ENCODE measurements at places on chromosomes 11 and 22. TPM values are rescaled to one million over a fixed set of nuclear protein-coding genes. Genes with fewer than 3 reads are reported as not detected.

DNA sequence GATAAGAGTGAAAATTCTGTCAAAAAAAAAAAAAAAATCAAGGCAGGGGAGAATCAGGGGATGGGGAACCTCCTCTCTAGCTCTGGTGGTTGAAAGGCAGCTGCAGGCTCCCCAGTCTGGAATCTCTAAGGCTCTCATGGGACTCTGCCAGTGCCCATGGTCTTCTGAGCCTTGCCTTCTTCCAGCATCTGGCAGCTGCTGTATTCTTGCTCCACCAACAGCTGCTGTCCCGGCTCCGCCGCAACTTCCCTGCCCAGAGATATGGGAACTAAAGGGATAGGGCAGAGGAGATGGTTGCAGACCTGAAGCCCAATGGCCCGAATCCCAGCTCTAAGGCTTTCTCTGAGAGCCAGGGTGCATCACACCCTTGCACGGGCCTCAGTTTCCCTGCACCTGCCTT is 49.5 kb upstream of the PHF21B start:
- no peak for DNase-seq

DNA sequence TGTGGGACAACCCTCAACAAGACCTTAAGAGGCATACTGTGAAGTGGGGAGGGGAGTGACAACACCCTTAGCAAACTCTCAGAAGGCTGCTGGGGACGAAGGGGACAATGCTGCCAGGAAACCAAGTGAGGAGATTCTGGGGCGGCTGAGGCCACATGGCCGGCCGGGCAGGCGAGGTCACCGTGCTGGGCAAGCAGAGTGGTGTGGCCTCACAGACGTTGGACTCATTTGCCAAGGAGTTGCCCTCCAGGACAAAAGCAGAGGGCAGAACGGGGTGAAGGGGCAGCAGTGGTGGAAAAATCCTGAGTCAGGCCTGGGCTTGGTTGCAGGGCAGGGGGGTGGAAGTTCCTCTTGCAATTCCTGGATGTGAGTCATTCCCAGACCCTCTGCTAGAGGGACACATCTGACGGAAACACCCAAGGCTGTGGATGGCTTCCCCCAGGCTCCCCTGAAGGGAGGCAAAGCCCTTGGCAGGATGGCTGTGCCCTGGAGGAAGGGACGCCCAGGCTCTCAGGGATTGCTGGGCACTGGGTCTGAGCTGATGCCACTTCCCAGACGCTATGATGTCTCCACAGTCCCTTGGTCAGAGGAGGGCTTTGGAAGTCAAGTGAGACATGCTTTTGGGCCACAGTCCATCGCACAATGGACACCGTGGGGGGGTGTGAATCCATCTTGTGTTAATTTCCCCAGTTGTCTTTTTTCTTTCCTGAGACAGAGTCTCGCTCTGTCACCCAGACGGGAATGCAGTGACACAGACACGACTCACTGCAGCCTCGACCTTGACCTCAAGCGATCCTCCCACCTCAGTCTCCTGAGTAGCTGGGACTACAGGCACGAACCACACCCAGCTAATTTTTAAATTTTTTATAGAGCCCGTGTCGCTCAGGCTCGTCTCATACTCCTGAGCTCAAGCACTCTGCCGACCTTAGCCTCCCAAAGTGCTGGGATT is 16.2 kb upstream of the SHANK3 start:
- peak; percentile 86 for DNase-seq

DNA sequence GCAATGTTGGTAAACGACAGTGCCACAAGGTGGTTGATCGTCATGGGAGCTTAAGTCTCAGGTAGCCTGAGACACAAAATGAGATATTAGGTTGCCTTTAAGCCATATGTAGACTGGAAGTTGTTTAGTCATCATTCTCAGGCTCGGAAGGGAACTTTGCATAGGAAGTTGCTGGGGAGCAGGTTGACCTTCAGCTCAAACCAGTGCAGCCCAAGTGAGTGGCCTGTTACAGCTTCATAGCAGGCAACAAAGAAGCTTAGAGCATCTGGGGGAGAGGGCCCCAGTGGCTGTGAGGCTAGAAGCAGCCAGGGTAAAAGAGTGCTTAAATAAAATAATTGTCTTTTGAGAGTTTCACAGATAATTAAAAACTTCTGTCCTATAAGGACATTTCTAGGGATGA is 404.0 kb downstream of the GUCY1A2 start:
- DNase-seq: no peak

DNA sequence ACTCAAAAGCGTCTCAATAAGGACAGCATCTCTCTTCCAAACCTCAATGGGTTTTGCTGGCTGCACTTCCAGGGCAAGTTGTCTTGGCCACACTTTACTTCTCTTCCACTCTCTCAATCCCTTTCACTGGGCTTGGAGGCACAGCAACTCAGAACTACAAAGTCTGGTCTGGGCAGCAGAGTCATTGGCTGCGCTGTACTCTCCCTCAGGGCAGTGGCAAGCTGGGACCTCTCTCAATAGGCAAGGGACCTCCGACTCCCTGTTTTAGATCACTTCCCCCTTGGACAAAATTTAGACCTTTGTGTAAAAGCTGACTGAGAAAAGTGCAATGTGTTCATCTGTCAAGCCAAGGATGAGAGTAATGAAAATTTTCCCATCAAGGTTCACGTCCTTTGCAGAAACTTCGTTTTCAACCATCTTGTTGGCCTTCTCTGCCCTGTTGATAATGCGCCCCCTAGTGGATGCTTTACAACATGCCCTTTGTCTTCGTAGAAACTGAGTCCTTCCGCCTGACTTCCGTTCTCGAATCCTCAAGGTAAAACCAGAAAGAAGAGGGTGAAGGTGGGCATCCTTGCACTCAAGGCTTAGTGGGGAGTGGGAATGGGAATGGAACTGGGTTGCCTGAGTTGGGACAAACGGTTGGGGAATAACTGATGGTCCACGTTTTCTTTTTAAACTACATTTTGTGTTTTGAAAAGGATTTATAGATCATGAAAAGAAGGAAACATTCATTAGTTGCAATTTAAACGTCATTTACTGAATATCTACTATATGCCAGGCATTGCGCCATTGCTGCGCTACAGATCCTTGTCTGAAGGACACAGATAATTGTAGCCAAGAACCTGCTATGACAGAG is 99.1 kb downstream of the CD44 start:
- DNase-seq: peak; percentile 45

DNA sequence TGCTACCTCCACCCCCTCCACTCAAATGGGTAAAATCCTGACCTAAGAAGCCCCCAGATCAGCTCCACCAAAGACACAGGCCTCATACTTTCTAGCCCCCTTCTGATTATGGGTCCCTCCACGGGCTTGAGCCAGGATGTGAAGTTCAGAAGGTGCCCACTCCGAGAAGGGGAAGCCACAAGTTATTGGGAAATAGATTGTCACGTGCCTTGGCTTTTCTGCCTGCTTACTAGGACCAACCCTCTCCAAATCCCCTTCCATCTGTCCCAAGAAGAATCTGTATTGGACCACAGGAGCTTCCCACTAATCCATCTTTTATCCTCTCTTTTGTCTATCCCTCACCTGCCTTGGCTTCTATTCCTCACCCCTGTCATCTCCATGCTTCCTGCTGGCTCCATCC is 3.0 kb upstream of the NRGN start:
- DNase-seq: no peak

DNA sequence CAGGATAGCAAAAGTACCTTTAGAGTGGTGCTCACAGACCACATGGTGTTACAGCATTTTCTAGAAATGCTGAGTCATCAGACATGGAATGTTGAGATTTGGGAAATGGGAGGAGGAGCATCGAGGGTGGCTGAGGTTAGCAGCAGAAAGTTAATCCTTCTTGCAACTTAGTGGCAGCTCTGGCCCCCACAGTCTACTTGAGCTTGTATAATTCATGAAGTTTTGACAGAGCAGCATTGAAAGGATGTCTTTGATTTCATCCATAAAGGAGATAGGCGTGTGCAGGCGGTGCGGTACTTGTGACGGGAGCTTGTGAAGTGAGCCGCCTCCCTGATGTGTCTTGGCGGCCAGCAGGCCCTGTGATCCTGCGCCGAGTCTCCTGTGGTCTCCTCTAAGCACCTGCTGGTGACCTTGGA is 330.5 kb downstream of the TBC1D22A start:
- peak; percentile 61 for DNase-seq

GRCh38 chr22:45784357-45785277 is 113.0 kb downstream of the ATXN10 start:
- DNase-seq: peak; percentile 29

- DNase-seq: peak; percentile 9
Measured at GRCh38 chr22:50731811-50732624, 6.0 kb upstream of the ACR start.

- no peak for DNase-seq
Measured at GRCh38 chr11:112439614-112440013, 179.0 kb upstream of the PLET1 start.

- no peak for DNase-seq
Measured at GRCh38 chr11:87005569-87005921, 32.2 kb upstream of the TMEM135 start.

GRCh38 chr22:23845265-23846080 is 6.7 kb upstream of the DERL3 start:
- DNase-seq: no peak

DNA sequence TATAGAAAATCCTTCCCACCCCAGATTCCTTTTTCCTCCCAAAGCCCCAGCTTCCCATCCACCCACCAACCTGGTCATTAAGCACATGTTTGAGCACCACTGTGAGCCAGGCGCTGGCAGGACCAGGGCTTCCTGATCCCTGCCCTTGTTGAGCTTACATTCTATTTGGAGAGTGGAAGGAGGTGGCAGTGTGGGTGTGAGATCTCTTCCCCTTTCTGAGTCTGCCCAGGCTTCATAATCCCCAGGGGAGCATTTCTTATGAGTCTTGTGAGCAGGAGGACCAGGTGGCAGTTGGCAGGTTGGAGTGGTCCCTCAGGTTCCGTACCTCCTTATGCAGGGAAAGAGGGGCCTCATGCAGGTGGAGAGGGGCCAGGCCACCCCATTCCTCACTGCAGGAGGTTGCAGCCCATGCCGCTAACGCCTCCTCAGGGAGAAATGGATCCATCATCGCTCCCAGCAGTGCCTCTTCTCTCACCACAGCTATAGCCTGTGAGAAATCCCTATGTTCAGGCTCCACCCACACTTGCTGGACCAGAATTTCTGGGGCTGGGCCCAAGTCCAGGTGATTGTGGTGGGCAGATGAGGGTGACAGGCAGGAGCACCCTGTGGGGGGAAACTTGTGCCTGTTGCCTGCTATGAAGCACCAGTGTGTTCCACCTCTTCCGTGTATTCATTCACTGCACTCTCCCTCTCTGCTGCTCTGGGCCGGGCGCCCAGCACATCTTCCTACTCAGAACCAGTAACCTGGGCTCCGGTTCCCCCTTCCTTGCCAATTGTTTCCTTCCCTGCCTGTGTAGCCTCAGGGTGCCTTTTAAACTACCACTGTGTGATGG is 23.5 kb downstream of the UBE2L3 start:
- no peak for DNase-seq

DNA sequence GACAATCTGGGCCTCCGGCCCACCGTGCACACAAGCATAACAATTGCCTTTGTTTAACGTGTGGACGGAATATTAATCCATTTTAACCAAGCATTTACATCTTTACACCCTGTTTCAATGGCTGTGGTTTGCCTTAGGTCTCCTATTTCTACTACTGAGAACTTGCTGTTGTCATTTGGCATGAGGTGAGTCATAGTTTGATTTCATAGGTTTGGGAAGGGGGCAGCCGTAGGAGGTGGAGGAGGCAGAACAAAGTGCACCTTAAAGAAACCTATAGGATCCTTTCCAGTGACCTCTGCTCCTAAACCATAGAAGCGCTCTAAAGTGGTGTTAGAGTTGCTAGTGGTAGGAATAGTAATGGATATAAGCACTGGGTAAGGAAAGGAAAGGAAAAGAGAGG is 59.4 kb downstream of the ARHGAP42 start:
- no peak for DNase-seq

GRCh38 chr11:13184295-13184794 is 93.2 kb upstream of the BMAL1 start:
- DNase-seq: no peak

DNA sequence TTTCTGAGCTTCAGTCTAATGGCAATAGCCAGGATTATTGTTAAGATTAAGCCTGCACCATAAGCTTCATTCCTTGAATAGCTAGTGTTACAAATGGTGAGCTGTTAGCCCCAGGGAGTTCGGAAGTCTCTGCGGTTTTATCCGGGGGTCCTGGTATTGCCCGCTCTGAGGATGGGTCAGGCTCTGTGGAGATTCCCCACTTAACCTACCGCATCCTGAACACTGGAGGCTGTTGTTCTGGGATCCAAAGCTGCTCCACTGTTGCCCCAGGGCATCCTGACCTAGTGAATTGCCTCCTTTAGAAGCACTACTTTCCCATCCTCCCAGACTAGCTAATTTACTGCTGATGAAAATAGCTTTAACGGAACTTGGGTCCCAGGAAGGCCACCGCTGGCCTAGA is 14.5 kb upstream of the PEX26 start:
- DNase-seq: peak; percentile 98

DNA sequence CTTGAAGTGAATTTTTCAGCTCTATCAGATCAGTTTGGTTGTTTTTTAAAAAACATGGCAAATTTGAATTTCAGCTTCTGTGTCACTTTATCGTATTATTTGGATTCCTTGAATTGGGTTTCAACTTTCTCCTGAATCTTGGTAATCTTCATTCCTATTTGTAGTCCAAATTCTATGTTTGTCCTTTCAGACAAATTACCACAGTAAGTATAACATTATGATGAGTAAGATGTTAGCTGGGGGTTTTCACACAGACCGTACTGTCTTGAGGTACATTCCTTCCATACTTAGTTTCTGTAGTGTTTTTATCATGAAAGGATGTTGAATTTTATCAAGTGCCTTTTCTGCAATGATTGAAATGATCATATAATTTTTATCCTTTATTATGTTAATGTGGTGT is 28.0 kb downstream of the OR5B17 start:
- DNase-seq: peak; percentile 63

DNA sequence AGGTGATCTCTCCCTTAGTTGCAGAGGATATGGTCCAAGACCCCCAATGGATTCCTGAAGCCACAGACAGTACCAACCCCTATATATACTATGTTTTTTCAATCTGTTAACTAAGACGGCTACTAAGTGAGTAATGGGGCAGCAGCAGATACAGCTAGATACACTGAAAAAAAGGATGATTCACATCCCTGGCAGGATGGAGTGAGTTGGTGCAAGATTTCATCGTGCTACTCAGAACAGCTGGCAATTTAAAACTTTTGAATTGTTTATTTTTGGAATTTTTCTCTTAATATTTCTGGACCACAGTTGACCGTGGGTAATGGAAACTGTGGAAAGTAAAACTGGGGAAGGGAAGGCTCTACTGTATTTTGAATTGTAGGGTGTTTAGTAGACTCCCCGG is 17.0 kb upstream of the TMEM218 start:
- peak; percentile 15 for DNase-seq

GRCh38 chr11:70145071-70145470 is 58.0 kb upstream of the FADD start:
- peak; percentile 41 for DNase-seq

- no peak for DNase-seq
Measured at GRCh38 chr11:94803491-94803890, 35.3 kb downstream of the AMOTL1 start.

GRCh38 chr11:66072518-66072917 is 2.4 kb downstream of the PACS1 start:
- no peak for DNase-seq

Gene CYTH4
- 0.25 TPM for total RNA-seq

Gene FGF3
- not detected for total RNA-seq

Gene SIK3
- total RNA-seq: 11.0 TPM

Gene OR8A1
- total RNA-seq: not detected

Gene HBE1
- total RNA-seq: 7.0 TPM

Gene SMIM35
- total RNA-seq: not detected

Gene MFNG
- total RNA-seq: 0.07 TPM

Gene GRM5
- 0.10 TPM for total RNA-seq

Gene CACNA1I
- 0.02 TPM for total RNA-seq
